ENCODE measurements at places on chromosomes 3 and 15. TPM values are rescaled to one million over a fixed set of nuclear protein-coding genes. Genes with fewer than 3 reads are reported as not detected.

Gene CRABP1
- not detected for total RNA-seq

Gene BCL2A1
- total RNA-seq = 4.5 TPM

Gene GPR171
- not detected for total RNA-seq

Gene C2CD4A
- not detected for total RNA-seq

GRCh38 chr3:163071713-163072112, 1575.1 kb downstream of the OTOL1 start:
- no peaks in the 10 kb centered on the region for H3K4me1 ChIP-seq
- no peak overlapping the region for H3K4me3 ChIP-seq
- no peaks in the 10 kb centered on the region for H3K36me3 ChIP-seq
- DNase-seq = no peak

DNA sequence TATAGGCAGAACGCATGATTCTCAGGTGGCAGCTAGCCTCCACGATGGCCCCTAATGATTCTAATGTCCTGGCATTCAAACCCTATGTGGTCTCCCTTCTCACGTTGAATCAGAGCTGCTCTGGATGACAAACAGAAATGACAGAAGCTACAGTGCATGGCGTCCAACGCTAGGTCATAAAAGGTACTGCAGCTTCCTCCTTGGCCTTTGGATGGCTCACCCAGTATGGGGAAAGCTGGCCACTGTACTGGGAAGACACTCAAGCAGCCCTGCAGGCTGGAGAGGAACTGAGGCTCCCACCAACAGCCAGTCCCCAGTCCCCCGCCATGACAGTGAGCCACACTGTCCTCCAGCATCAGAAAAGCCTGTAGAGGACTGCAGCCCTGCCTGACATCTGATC, 286.3 kb downstream of the FAM43A start:
- no peaks in the 10 kb centered on the region for H3K4me1 ChIP-seq
- no peak overlapping the region for H3K27ac ChIP-seq
- peaks cover 42% of the 10 kb centered on the region for H3K27me3 ChIP-seq
- DNase-seq = no peak
- no peaks in the 10 kb centered on the region for H3K36me3 ChIP-seq

DNA sequence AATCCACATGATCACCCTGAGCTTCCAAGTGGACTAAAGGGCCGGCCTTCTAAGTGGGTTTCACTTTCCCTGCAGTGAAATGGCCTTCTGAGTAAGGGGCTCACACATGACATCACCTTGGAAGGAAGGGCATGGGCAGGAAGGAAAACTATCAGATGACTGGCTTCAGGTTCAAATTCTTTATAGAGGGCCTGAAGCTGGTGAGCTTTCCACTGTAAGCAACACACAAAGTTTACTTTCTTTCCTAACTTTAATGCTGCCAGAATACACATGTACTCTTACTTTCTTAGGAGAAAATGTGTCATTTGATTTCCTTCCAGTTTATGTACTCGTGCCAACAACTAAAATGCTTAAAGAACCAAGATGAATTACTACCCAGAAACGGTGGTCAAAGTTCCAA, 475.6 kb downstream of the FOXP1 start:
- peak overlapping the region; percentile 78 for H3K27ac ChIP-seq
- H3K4me3 ChIP-seq = no peak overlapping the region
- no peaks in the 10 kb centered on the region for H3K27me3 ChIP-seq
- H3K36me3 ChIP-seq = peaks cover 8% of the 10 kb centered on the region
- H3K4me1 ChIP-seq = peaks cover 23% of the 10 kb centered on the region

GRCh38 chr3:64163755-64164148, 61.5 kb downstream of the PRICKLE2 start:
- H3K27ac ChIP-seq = peak overlapping the region; percentile 63
- peaks cover 12% of the 10 kb centered on the region for H3K4me1 ChIP-seq
- H3K36me3 ChIP-seq = peaks cover 28% of the 10 kb centered on the region

- no peaks in the 10 kb centered on the region for H3K4me1 ChIP-seq
- no peaks in the 10 kb centered on the region for H3K36me3 ChIP-seq
- H3K27ac ChIP-seq = no peak overlapping the region
- no peak for DNase-seq
- H3K4me3 ChIP-seq = no peak overlapping the region
Observed at GRCh38 chr3:54575618-54575960, 352.3 kb downstream of the LRTM1 start.

- no peak overlapping the region for H3K27ac ChIP-seq
- H3K27me3 ChIP-seq = no peaks in the 10 kb centered on the region
- peaks cover 10% of the 10 kb centered on the region for H3K4me1 ChIP-seq
Observed at GRCh38 chr3:19885468-19885867, 48.5 kb downstream of the EFHB start.

DNA sequence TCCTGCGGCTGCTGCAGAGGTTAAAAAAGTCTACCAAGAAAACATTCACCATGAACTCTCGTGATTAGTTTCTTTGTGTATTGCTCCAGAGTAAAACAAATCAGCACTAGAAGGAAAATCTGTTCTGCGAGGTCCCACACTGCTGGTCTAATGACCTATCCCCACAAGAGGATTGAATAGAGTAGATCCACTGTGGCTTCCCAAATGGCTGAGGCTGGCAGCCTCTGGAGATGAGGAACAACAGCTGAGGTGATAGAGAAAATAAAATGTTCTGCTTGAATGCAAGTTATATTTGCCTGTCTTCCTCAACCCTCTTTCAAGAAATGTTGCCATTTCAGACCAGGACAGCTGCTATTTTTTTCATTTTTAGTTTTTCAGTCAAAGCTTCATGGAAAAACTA, 883.3 kb downstream of the CADM2 start:
- H3K36me3 ChIP-seq = no peaks in the 10 kb centered on the region
- no peaks in the 10 kb centered on the region for H3K27me3 ChIP-seq
- DNase-seq = no peak
- no peak overlapping the region for H3K27ac ChIP-seq
- no peak overlapping the region for H3K4me3 ChIP-seq

- no peak overlapping the region for H3K4me3 ChIP-seq
- peaks cover 24% of the 10 kb centered on the region for H3K36me3 ChIP-seq
- DNase-seq = no peak
- H3K4me1 ChIP-seq = peaks cover 2% of the 10 kb centered on the region
- no peaks in the 10 kb centered on the region for H3K27me3 ChIP-seq
- no peak overlapping the region for H3K27ac ChIP-seq
Observed at GRCh38 chr3:107800710-107801109, 277.9 kb downstream of the BBX start.

GRCh38 chr3:71891483-71891882, 106.5 kb upstream of the PROK2 start:
- peaks cover 10% of the 10 kb centered on the region for H3K27me3 ChIP-seq
- H3K4me3 ChIP-seq = no peak overlapping the region

GRCh38 chr15:48682942-48683651, 37.6 kb upstream of the FBN1 start:
- H3K4me3 ChIP-seq = no peak overlapping the region
- peak; percentile 70 for DNase-seq
- no peaks in the 10 kb centered on the region for H3K36me3 ChIP-seq
- H3K27ac ChIP-seq = no peak overlapping the region
- H3K4me1 ChIP-seq = peaks cover 7% of the 10 kb centered on the region

Data from IMR-90 (cell line).